ENCODE measurements at places on chromosomes 16 and 17.

- DNase-seq: no peak
Observed at GRCh38 chr16:81106826-81107503, 10.8 kb upstream of the GCSH start.

- no peak for DNase-seq
Observed at GRCh38 chr17:10429421-10430045, 7.8 kb upstream of the MYH8 start.

DNA sequence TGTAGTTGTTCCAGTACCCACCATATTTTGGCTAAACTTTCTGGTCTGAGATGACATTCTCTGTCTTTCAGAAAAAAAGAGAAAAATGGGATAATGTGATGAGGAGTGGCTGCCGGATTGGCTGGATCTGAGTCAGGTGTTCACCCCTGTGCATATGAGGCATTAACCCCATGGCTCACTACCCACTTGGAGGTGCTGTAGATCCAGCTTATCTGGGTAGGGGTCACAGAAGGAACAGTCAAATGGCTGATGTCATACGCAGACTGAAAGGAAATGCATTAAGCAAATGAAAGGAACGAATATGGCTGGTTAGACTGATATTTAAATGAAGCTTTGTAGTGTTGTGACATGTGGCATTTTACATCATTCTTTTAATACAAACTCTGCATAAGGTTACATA lies 17.3 kb downstream of the MAP2K6 start:
- DNase-seq: no peak

DNA sequence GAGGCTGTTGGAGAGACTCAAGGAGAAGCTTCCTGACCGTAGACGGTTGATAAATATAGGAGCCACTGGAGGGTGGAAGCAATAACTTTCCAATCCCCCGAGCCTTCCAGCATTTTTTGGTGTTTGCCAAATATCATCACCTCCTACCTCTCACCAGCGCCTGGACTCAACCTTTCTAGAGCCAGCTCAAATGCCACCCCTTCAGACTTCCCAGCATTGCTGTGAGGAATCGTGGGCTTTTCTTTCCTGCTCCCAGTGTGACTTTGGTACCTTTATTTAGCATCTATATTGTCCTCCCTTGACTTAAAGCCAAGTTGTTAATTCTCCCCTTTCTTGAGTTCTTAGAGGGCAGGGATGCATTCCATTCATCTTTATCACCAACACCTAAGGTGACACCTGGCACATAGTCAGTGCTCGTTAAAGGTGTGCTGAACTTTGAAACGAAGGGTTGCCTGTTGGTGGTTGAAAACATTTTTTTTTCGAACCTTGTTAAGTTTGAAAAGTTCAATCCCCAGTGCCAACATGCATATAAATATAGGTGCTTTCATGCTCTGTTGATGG lies 35.3 kb upstream of the CCR7 start:
- no peak for DNase-seq

GRCh38 chr17:57662644-57663308 lies 82.3 kb downstream of the CCDC182 start:
- DNase-seq: peak; percentile 96

DNA sequence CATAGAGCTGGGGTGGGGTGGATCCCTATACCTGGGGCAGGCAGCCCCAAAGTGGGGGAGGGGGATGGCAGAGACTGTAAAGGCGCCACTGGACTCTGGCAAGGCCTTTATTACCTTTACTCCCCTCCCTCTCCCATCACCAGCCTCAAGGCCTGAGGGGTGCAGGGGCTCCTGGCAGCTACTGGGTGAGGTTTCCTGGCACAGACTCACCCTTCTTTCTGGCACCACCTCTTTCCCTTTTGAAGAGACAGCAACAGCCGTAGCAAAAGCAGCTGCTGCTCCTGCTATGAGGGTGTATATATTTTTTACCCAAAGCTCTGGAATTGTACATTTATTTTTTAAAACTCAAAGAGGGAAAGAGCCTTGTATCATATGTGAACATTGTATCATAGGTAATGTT lies 17.6 kb downstream of the RAPGEFL1 start:
- DNase-seq: no peak

GRCh38 chr16:645852-646678 lies 3.1 kb upstream of the WDR90 start:
- peak; percentile 79 for DNase-seq

GRCh38 chr16:4373356-4373908 lies 1.8 kb downstream of the VASN start:
- peak; percentile 18 for DNase-seq

- DNase-seq: no peak
Observed at GRCh38 chr17:16419074-16419928, 3.9 kb downstream of the TRPV2 start.

DNA sequence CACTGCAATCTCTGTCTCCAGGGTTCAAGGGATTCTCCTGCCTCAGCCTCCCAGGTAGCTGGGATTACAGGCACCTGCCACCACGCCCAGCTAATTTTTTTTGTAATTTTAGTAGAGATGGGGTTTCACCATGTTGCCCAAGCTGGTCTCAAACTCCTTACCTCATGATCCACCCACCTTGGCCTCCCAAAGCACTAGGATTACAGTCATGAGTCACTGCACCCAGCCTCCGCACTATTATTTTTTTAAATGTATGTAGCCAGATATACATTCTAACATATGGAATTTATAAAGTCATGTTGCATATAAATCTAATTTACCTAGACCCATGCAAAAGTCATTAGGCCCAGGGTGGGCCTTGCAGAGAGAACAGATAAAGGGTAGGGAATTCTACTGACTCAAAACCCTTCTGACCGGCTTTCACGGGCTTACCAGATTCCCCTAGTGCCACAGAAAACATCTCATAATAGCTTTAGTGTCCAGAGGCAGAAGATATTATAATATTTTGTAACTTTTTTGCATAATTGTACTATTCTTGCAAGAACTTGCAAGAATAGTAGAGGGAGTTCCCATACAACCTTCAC lies 20.5 kb upstream of the HELZ start:
- DNase-seq: no peak

DNA sequence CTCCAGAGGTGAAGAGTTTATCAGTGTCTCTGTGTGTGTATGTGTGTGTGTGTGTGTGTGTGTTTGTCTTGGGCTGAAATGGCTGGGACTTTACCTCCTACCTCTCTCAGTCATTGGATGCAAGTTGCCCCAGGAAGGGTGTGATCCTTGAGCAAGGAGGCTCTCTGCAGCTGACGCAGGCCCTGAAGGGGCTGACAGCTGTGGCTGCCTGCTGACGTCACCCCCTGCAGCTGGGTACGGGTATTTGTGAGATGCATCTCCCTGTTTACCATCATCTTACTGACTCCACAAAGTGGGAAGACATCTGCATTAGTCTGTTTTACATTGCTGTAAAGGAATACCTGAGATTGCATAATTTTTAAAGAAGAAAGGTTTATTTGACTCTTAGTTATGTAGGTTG lies 631.5 kb upstream of the RBFOX1 start:
- no peak for DNase-seq

Measured in left ventricle myocardium inferior (tissue), 1 donor.